ENCODE measurements at places on chromosomes 3 and 15.

DNA sequence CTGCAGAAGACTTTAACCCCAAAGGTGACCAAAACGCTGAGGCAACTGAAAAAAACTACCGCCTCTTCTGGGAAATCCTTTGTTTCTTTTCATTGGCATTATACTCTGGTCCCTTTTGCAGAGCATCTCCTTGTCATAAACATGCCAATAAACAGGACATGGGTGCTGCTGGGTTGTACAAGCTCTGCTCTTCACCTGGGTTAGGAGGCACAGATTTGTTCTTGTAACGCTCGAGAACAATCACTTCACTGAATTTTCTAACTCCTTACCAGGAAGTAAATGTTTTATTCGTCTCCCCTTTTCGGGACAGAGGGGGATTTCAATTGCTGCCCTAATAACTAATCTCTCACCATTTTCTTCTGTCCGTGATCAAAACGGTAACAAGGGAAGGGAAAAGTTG, 1.3 kb downstream of the PLCH1 start:
- DNase-seq, result no peak

GRCh38 chr15:84818261-84819131, 1.3 kb downstream of the ALPK3 start:
- DNase-seq, result no peak

GRCh38 chr3:178284181-178284580, 252.1 kb upstream of the KCNMB2 start:
- no peak for DNase-seq

DNA sequence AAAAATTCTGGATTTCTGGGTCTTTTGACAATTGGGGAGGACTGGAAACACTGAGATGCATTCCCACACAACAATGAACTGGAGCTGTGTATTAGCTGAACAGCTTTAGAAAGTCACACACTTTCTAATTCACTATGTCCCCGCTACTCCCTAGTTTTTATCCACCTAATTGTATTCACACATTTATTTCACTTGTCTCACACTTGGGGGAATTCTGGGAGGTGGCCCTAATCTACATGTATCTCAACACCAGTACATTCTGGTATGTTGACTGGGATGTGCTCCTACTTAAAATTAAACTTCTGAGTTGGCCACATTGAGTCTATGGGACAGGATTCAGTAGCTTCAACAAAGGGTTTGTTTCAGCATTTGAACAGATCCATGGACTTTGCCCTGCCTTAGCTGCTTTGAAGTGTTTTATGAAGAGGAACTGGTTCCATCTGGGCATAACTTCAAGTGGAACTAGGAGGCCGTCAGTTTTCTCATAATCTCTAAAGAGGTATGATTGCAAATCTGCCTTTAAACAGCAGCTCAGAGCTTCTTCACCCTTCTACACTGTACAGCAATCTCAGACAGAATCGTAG, 106.5 kb upstream of the CMC1 start:
- DNase-seq, result no peak

GRCh38 chr3:16886303-16886683, 1.5 kb downstream of the PLCL2 start:
- DNase-seq, result no peak

DNA sequence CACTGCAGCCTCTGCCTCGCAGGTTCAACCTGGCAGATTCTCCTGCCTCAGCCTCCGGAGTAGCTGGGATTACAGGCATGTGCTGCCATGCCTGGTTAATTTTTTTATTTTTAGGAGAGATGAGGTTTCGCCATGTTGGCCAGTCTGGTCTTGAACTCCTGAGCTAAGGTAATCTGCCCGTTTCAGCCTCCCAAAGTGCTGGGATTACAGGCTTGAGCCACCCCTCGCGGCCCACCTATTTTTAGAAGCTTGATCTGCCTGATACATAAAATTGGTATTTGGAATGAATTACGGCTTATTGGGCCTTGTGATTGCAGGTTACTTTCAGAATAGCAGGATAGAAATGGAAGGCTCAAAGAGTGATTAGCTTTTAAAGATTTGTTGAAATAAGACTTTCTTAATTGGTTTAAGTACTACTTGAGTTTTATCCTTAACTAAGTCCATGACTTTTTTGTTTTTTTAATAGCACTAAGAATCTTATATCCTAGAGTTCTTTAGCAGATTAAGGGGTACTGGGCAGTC, 25.0 kb downstream of the GMPS start:
- no peak for DNase-seq

DNA sequence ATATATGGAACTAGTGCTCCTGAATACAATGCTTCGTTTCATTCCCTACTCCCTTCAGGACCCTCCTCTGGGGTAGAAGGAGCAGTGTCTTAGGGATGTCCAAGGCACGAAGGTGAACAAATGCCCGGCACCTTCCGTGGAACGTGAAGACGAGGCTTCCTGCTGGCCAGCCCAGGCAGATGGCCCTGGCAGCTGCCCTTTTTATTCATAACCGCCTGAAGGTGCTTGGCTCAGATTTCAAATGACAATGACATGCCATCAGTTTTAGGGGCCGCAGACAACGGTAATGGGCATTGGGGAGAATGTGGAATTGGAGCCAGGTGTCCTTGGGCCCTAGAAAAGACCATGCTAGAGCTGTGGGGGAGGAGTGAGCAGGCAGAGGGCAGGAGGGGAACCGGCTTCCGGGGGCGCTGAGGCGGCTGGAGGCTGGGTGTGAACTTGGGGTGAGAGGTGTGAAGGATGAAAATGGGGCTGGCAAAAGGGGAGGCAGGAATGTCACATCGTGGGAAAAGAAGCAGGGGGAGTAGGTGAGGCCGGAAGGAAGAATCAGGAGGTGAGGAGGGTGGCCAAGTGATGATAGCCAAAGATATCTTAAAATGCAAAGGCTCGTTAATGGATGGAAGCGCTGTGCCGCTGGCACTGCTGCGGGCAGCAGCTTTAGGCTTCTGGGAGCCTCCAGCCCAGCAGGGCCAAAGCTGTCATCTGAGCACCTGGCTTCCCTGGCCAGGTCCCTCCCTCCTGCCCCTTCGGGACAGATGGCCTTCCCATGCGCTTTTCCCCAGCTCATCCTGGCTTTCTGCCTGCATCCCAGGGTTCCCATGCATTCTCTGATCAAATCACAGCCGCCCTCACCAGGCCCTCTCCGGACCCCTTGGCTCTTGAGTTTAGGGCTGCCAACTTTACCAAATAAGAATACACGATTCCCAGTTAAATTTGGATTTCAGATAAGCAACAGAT, 93.7 kb downstream of the TMEM266 start:
- DNase-seq, result no peak

- peak; percentile 9 for DNase-seq
These were observed 50.4 kb upstream of the LIMD1 start for GRCh38 chr3:45544024-45544716.

DNA sequence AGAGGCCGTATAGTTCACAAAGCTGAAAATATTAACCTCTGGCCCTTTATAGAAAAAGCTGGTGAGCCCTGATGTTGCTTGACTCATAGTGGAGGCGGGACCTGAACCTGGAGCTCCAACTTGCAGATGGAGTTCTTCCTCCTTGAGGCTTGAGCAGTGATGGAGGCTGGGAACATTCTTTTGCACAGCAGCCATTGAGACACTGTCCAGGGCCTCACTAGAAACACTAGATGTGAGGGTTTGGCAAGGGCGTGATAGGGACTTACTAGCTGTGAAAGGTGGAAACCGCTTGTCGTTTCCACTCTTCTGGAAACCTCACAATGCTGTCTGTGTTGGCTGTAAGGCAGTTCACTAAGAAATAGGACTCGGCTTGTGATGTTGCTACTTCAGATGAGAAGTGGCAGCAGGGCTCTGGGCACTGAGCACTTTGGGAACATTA, 12.5 kb downstream of the SMAD6 start:
- peak; percentile 14 for DNase-seq

- no peak for DNase-seq
These were observed 113.8 kb downstream of the ADAMTSL3 start for GRCh38 chr15:83767741-83768140.

DNA sequence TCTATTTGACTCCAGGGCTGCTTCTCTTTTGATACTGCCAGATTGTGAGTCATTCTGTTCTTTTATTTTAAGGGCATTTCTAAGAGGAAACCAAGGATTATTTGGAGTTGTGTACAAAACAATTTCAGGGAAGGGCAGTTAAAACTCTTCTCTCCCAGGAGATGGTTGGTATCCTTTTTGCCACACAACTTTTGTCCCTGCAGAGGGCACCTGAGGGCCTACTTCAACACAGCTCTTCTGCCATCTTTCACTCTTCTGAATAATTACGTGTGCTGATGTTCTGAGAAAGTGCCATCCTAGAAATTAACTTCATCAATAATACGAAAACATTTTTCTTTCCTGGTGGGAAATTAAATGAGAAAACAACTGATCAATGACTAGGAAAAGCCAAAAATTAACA, 75.7 kb upstream of the GADL1 start:
- DNase-seq, result no peak

DNA sequence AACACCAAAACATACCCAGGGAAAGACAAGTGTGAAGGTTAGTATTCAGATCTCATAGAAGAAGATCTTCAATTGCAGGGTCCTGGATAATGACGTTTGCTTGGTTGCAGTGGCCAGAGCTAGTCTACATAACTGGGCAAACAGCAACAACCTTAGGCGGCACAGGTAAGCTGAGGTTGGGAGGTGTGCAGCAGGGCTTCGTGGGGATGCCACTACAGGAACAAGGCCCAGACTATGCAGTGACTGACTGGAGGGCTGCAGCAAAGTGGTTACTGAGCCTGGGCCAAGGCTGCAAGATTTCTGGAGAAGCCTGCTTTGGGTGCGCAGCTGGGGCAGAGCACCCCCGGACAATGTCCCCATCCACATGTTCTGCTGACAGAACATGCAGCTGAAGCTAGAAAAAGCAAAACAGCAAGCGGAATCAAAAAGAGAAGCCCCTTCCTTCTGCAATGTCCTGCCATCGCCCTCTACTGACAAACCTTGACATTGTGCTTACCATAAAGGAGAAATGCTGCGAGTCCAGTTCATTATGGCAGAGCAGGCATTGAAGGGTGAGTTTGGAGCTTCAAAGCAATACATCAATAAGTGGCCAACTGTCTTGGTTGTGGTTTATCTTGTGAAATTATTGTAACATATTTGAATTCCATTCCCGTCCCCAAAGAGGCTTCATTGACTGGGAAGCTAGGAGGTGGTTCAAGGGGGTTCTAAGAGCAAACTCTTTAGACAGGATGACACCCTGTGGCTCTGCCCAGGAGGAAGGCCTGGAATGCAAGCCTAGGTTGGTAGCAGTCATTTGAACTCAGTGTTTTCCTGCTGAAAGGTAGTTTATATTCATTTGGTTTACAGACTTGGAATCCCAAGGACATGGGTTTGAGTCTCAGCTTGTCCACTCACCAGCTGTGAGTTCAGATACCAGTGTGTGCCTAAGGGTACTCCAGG, 217.0 kb downstream of the PDCD6IP start:
- DNase-seq, result no peak

DNA sequence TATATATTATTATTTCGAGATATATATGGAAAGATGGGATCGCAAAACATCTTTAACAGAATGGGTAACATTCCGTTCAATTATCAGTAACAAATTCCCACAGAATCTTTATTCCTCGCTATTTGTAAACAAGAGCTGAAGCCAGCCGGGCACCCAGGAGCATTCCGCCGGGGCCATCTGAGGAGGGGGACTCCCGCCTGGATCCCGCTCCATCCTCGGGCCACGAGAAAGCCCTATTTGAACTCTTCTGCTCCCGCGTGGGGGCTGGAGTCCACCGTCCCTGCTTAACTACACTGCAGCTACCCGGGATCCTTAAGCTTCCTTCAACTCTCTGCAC, 687 bp downstream of the GPR176 start:
- no peak for DNase-seq

DNA sequence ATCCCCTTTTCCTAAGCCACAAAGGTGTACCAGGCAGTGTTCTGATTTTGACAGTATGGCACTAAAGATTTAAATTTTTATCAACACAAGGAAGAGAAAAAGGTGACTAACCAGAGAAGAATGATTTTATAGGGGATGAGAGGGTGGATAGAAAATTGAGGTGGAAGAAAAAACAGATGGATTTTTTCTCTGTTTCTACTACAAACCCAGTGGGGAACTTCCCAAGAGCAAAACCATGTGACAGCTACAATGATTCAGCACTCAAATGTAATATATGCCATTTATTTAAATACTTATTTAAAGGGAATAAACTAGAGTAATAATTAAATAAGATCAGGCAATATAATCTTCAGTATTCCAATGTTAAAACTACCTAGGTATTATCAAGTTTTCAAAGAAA, 11.1 kb downstream of the DCUN1D1 start:
- DNase-seq, result no peak

GRCh38 chr3:168322941-168323340, 227.2 kb upstream of the GOLIM4 start:
- no peak for DNase-seq

DNA sequence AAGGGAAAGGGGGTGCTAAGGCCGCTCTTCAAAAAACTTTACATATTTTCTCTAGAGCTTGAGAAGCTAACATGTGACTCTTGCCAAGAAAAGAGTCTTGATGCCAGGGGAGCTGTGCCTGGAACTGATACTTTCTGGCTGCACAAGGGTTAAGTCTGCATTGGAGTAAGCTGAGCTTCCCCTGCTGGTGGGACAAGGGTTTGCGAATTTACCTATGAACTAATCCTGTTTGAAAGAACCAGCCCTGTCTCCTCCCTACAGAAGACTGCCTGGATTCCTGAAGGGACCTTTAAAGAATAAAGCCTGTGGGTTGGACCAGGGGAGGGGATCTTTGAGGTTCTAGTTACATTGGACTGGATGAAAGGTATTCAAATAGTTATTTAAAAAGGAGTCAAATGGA, 58.3 kb upstream of the EPHA3 start:
- no peak for DNase-seq

DNA sequence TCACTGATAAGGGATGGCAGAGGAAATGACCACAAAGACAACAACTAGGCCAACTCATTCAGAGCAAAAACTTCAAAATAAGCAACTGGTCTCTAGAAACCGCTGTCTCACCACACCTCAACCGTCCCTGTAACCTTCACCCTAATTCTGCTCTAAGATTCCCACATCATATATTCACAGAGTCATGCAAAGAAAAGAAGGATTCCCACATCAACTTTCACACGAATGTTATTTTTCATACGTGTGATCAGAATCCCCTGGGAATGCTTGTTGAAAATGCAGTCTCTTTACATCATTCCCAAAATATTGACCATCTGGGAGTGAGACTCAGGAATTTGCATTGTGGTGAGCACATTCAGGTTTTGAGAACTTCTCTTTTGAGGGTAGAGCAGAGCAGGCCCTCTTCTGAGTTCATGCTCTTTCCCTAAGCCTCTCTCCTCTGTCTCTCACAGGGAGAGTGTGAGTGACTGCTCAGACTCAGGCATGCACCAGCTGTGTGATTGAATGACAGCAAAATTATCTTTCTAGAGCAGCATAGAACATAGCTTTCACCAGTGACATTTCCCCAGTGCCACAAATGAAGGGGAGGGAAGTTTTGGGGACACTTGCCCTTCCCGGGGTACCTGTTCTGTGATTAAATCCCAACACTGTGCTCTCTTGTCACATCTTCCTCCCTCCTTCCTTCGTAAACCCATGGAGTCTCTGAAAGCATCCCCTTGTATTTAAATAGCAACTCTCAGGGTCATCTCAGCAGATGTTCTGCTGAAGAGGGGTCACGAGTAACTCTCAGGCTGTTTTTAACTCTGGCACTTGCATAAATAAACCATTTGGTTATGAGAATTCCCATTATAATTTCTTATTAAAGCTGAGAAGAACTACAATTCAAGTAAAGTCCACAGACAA, 170.9 kb downstream of the PLCL2 start:
- DNase-seq, result no peak

Measured in midbrain (tissue), 1 donor.